ENCODE measurements at places on chromosomes 7 and 10.

- no peak for DNase-seq
These were observed 112.2 kb upstream of the GPR26 start for GRCh38 chr10:123553810-123554430.

DNA sequence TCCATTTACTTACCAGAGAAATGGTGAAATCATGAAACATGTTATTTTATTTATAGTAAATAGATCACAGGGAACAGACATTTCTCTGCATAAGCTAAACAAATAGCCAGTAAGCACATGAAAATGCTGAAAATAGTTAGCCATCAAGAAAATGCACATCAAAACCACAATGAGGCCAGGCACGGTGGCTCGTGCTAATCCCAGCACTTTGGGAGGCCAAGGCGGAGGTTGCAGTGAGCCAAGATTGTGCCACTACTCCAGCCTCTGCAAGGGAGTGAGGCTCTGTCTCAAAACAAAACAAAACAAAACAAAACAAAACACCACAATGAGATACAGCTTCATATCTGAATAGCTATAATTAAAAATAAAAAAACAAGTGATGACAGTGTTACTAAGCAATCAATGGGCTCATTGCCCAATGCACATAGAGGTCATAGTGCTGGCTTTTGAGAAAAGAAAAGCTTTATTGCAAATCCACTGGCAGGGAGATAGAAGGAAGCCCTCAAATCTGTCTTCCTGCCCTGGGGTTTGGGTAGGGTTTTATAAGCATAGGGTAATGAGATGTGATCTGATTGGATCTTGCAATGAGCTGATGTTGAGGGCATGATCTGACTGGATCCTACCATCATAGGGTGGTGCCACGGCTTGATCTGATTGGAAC is 16.2 kb downstream of the CSTF2T start:
- no peak for DNase-seq

DNA sequence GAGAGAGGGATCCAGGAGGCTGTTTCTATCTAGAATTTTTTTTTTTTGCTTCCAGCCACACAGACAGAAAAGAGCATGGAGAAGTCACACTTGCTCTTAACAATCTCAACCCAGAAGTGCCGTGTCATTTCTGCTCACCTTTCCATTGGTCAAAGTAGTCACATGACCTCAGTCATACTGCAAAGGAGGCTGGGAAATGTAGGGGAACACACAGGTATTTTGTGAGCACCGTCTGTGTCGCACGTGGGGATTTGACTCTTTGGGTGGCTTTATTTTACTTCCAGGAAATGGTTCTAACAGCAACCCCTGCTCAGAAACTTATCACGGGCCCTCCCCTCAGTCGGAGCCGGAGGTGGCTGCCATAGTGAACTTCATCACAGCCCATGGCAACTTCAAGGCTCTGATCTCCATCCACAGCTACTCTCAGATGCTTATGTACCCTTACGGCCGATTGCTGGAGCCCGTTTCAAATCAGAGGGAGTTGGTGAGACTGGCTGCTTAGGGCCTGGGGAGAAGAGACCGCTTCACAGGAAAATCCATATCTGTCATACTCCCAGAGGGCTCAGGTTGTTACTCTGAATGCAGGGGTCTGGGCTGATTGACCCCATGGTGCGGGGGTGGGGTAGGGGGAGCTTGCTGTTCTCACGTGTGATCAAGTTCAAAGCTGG is 13.1 kb upstream of the CPA1 start:
- DNase-seq = no peak

DNA sequence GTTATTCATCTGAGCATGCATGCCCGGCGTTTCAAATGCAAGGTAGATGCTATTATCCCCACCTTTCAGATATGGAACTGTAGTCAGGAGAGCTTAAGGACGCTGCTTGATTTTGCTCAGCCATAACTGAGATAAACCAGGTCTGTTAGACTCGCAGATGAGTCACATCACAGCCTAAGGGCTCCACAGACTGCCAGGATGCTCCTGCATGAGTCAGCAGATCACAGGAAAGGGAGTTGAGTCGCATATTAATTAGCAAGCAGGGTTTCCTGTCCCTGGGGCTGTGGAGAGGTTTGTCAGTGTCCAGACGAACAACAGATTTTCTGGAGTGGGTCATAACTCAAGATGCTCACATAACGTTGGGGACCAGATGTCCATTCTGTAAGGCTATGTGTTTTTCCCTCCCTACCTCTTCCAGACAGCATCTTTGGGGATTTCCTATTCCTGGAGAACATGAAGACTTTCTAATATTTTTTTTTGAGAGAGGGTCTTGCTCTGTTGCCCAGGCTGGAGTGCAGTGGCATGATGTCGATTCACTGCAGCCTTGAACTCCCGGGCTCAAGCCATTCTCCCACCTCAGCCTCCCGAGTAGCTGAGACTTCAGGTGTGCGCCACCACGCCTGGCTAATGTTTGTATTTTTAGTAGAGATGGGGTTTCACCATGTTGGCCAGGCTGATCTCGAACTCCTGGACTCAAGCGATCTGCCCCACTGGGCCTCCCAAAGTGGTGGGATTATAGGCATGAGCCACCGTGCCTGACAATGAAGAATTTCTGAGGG is 36.7 kb downstream of the PFKFB3 start:
- peak; percentile 70 for DNase-seq

DNA sequence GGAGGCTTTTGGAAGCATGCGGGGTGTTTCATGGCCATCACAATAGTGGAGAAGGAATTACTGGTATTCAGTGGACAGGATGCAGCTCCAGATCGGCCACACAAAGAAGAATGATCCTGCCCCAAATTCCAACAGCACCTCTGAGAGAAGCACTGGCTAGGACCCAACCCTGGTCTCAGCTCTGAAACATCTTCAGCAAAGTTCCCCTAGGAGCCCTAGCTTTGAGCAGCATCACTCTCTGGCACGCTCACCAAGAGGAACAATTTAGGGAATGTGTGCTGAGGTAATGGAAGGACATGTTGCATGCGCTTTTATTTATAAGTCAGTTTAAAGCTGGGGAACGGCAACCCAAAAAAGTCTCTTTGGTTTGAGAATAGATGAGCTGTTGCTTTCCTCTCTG is 5.5 kb upstream of the OPN1SW start:
- DNase-seq = no peak

DNA sequence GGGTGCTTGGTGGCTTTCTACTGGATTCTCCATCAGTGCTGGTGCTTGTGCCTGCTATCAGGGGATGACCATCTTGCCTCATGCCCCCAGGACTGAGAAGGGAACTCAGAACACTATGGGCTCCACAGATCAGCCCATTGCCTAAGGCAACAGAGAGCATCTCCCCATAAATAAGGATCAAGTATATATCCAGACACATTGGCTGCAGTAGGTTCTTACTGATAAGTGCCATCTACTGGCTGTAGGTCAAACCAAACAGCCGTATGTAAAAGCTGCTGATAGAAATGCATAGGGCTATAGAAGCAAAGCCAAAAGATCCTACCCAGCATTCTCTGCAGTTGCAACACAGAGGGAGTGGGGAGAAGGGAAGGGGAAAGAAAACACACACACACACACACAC is 153.7 kb downstream of the CDK14 start:
- DNase-seq = no peak

GRCh38 chr10:120825878-120826769 is 25.0 kb upstream of the WDR11 start:
- no peak for DNase-seq

- no peak for DNase-seq
These were observed 204.6 kb downstream of the ANKRD7 start for GRCh38 chr7:118429141-118429540.

GRCh38 chr7:36034020-36034419 is 119.0 kb upstream of the EEPD1 start:
- no peak for DNase-seq

DNA sequence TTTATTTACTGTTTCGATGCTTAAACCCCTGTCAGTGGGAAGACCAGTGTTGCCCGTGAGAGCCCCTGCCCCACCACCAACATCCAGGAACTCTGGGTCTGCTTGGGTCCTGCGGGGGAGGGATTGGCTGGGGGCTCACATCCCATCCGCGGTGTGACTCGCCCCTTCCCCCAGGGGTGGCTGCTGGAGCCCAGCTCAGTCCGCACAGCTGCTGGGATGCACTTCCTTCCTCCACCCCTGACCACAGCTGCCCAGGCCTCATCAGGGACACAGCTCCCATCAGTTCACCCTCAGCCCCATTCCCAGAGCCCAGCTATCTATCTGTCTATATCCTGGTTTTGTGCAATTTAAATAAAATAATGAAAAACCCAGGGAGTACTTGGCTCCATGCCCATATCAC is 54.5 kb downstream of the JAKMIP3 start:
- DNase-seq = no peak

GRCh38 chr7:106813705-106814305 is 51.3 kb upstream of the PIK3CG start:
- DNase-seq = no peak

DNA sequence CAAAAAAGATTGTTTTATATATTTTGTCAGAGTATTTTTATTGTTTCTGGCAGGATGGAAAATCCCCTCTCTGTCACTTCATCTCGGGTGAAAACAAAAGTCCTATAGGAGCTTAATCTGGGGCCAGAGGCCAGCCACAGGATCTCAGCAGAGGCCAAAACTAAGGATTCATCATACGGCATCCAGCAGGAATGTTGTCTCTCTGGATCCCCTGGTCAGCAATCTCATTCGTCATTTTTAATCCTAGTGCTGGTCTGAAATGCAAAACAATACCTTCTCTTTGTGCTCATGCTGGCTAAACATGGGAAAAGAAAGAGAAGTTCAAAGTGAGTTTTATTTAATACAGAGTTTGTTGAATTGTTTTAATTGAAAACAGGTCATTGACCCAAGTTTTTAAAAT is 482.5 kb upstream of the AUTS2 start:
- DNase-seq = no peak

DNA sequence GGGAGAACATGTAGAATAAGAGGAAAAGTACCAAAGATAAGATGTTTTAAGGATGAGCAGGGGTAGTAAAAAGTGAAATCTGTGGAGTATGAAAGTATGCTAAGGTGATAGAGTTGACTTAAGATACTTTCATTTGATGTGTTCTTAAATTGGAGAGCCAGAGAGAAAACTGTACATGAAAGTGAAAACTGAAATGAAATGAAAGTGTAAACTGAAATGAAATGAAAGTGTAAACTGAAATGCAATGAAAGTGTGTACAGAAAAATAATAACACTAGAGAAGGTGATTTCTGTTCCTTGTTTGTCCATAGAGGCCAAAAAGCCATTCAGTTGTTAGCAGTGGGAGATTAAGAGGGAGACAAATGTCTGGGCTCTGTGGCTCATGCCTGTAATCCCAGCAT is 17.5 kb downstream of the AHR start:
- DNase-seq = no peak

- no peak for DNase-seq
These were observed 23.8 kb downstream of the CYTH3 start for GRCh38 chr7:6248581-6248980.

GRCh38 chr10:130206216-130206737 is 70.1 kb downstream of the GLRX3 start:
- DNase-seq = no peak

DNA sequence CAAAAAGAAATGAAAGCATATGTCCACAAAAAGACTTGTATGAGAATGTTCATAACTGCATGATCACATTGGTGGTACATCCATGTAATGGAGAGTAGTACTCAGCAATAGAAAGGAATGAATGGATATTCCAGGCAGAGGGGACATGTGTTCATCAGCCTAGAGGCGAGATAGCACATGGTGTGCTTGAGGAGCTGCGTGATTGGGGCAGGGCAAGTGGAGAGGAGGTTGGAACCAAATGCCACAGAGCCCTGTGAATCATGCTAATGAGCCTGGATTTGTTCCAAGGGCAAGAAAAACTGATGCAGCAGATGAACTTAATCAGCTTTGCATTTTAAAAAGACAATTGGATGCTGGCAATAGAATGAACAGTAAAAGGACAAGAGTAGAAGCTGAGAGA is 73.3 kb downstream of the C10orf90 start:
- DNase-seq = no peak

GRCh38 chr10:30935078-30935477 is 96.6 kb downstream of the ZNF438 start:
- DNase-seq = no peak

DNA sequence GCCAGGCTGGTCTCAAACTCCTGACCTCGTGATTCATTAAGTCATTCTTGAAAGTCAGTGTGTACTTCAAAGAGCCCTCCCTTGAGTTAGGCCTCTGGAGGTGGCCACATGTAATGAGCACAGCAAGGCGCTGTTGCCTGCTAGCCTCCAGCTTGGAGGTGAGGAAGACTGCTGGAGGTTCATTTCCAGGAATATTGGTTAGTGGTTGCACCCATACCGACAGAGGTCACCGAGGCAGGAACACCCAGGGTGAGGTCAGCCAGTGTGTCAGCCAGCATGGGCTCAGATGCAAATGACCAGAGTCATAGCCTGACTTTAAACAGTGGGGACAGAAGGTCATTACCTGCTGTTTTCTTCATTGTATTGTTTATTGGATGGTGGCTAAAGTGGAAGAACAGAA is 85.0 kb downstream of the PLPP4 start:
- no peak for DNase-seq

- DNase-seq = peak; percentile 16
These were observed 29.2 kb downstream of the FAM3C start for GRCh38 chr7:121366852-121367431.

DNA sequence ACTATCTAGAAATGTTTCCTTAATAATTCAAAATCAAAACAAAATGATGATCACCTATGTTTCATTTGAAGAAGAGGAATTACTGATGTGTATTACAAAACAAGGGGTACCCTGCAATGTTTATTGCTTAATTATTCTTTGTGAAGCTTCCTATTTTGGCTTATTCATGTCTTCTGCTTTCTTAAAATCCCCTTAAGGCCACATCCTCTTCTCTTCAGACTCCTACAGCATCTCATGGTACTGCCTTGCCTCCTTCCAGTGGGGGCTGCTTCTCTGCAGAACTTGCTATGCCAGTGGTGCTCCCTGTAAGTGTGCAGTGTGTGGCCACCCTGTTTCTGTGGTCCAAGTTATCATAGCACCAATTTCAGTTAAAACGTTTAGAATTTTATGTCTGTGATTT is 35.0 kb downstream of the CCDC146 start:
- DNase-seq = no peak

DNA sequence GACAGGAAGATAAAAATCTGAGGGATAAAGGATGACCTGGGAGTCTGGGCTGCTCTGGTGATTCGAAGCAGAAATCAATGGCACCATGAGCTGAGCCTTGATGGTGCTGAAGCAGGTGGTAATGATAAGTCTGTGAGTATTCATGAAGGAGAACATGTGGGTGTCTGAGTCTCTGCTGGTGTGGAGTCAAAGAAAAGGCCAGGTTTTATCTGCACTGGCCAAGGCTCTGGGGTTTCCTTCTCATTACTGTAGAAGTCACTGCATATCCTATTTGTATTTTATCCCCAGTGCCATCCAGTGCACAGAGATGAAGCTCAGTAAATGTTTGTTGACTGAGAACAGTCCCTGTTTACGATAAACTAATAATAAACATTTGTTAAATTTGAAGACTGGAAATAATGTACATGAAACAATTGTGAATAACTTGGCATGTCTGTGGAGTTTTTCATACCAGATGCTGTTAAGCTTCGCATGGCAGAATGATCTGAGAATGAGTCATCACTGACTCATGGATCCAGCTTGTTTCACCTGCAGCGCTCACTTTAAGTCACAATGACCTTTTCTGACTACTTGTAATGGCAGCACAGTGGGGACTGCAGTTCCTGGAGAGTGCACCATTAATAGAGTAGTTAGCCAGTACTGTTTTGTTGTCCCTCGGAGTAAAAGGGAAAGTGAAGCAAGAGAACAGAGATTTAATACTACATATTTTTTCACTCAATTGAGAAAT is 538.5 kb downstream of the HTR7 start:
- no peak for DNase-seq

GRCh38 chr7:157539521-157539920 is 202.7 kb downstream of the DNAJB6 start:
- no peak for DNase-seq

- DNase-seq = no peak
These were observed 82.6 kb downstream of the PIP4K2A start for GRCh38 chr10:22631646-22632278.
